CD4-positive, alpha-beta T cell (primary cell): ENCODE measurements at places on chromosomes 16 and 17.

DNA sequence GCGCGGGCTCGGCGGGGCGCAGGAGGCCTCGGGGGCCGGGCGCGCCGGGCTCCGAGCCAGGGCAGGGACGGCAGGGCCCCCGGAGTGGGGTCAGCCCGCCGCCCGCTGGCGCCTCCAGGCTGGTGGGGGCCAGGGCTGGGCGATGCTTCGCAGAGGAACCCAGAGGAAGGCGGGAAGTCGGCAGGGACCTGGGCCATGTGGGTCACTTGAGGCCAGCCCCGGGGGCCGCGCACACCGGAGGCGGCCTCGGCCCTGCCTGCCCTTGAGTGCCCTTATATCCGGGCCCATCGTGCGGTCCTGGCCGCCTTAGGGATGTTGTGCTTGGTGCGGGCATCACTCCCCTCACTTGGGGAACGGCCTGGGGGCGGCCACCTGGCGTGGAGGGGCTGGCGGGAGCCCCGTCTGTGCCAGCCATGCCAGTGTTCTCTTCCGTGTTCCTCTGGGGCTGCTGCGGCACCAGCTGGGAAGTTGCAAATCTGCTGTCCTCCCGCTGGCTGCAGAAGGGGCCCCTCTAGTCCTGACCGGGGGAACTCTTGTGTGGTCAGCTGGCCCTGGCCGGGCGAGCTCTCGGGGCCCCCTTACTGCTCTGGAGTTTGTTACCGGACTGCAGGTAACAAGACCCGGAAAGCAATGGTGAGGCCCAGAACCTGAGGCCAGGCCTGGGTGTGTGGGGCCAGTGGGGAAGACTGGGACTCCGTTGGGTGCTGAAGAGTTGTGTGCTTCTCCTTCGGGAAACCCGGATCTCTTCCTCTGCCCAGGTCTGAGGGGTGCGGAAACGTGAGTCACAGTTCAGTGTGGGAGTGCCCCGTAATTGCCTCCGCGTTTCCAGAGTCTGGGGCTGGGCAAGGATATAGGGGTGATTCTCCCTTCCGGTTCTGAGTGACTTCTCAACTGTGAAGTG, 849 bp downstream of the CAPN15 start:
- no peak for DNase-seq

DNA sequence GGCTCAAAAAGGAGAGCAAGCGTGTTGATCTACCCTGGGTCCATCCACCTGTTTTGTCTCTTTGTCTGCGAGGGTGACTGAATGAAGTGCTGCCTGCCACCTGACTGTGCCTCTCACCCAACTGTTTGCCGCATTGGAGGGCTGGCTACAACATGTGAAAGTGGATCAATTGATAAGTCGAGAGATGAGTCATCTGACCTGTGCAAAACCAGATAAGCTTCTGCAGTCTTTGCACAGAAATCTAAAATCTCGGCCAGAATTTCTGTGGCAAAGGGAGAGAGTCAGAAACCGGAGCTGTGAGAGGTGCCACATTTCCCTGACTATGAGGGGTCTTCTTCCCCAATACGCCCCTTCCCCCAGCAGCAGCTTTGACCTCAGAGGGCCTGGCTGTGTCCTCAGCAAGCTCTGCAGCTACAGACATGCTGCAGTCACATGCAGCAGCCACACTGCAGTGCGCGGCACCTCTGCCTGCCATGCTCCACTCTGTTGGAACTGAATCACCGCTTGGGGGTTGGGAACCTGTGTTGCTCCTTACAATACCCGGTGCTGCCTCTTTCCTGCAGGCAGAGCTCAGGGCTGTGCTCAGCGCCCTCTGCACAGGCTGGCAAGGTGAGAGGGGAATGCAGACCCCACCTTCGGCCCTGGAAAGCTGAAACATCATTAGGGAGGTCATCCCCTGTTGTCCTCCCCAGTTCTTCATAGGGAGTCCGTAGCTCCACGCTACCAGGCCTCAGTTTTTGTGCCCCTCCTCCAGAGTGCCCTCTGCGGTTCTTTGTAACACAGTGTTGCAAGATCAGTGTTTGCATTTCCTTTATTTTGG, 16.2 kb upstream of the HAS3 start:
- DNase-seq, result no peak

GRCh38 chr16:21069986-21070385, 80.7 kb downstream of the DNAH3 start:
- DNase-seq, result no peak

DNA sequence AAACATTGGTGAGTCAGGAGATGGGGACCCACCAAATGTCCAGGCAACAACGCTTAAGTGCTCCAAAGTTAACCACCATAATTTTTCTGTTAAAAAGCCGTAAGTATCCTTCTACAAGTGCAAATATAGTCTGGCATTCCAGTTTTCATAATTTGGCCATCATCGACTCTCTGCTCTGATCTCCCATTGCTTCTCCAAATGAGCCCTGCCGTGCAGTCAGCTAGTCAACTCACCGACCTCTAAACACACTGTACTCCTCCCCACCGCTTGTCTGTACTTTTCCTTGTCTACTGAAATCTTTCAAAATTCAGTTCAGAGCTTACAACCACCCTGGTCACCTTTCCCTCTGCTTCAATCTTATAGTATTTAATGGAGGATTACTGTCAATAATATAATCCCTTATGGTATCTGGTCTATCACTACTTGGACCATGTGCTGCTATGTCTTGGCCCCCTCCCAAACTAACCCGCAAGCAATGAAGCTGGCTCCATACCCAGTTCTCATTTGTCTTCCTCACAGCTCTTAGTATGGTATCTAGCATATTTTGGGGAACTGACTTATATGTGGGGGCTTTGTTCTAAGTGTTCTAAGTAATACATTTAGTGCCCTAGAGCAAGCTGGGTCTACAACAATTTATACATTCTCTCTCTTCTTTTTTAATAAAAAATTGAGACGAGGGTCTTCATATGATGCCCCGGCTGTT, 52.7 kb upstream of the SLC25A19 start:
- no peak for DNase-seq

- no peak for DNase-seq
Observed at GRCh38 chr16:60929-61878, 7.6 kb downstream of the SNRNP25 start.

DNA sequence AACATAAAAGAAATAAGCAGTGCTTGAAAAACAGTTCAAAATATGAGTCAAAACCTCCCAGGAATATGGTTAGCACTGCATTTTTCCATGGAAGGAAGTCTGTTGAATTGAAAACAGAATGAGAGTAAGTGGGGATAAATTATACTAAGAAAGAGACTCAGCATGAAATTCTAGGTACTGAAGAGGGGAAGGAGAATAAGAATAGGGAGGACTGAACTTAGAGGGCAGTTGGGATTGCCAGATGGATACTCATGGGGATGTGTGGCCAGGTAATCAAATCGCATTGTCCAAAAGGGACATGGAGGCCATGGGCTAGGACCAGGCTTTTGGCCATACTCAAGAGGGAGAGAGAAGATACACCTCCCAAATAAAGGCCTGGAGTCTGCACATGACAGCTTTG, 247.9 kb downstream of the CDH13 start:
- no peak for DNase-seq

DNA sequence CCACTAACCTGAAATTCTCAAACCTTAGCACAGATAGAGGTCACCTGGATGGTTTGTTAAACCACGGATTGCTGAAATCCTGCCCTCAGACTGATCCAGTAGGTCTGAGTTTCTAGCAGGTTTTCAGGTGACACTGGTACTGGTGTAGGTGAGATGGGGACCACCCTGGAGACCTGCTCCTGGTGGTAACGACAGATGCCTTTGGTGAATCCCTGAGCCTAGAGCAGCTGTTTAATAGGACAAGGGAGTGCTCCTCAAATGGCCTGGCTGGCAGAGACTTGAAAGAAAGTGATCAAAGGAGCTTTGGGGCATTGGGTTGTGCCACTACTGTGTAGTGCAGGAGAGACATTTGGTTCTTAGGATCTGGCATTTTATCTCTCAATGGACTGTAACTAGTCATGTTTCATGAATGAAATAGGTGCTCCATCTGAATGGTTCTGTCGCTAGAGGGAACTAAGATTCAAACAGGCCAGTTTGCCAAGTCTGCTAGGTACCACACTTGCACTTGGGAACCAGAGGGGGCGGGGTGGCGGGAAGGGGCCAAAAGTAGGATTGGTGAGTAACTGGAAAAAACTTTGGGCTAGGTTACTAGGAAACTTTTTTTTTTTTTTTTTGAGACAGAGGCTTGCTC, 2.9 kb upstream of the IFI35 start:
- DNase-seq, result no peak

- no peak for DNase-seq
Observed at GRCh38 chr17:81703747-81704654, 834 bp downstream of the MRPL12 start.
